Iris pigment epithelial cell (primary cell): ENCODE measurements at places on chromosomes 2 and 18.

DNA sequence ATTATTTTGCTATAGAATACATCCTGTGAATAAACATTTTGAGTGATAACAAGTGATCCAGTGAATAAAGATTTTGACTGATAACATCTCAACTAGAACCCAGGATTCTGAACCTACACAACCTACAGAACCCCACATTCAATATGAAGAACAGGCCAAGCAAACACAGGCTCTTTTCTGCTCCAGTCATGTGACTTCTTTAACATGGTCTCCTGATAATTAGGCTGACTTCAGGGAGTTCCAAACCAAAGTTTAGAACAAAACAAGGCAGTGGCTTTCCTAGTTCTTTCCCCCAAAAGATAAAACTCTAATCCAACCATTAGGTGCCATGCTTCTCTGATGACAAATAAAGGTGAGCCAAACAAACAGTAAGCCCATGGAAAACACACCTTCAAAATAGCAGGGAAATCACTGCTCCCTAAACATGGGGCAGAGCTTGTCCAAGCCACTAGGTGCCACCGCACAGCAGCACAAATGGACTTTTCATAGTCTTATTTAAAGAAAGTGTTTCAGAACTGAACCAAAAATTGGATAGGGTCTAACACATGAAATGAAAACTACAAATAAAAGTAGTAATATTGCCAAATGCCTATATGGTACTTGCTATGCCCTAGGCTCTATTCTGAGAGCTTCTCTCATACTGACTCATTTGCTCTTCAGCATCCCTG lies 95.3 kb downstream of the EVA1A start:
- peak; percentile 47 for DNase-seq

GRCh38 chr2:236568068-236568921 lies 1.3 kb upstream of the ACKR3 start:
- no peak for DNase-seq

- DNase-seq: peak; percentile 80
These were observed 32.5 kb downstream of the NABP1 start for GRCh38 chr2:191710411-191710900.

GRCh38 chr2:224922142-224922727 lies 120.0 kb downstream of the DOCK10 start:
- peak; percentile 56 for DNase-seq

GRCh38 chr2:6982934-6983589 lies 65.8 kb downstream of the RNF144A start:
- DNase-seq: peak; percentile 29

GRCh38 chr2:17748745-17749144 lies 4.9 kb downstream of the SMC6 start:
- DNase-seq: no peak
